IMR-90 (cell line): ENCODE measurements at places on chromosomes 1 and 21. TPM values are rescaled to one million over a fixed set of nuclear protein-coding genes. Genes with fewer than 3 reads are reported as not detected.

SELL gene
- total RNA-seq = not detected in 2 replicates

- no peak for DNase-seq
- no peaks in the 10 kb centered on the region for H3K36me3 ChIP-seq
- no peak overlapping the region for H3K4me3 ChIP-seq
- no peaks in the 10 kb centered on the region for H3K4me1 ChIP-seq
These were observed 203.4 kb downstream of the TNR start for GRCh38 chr1:175539986-175540385.

BRINP3 gene
- total RNA-seq = under 0.01 and 0.36 TPM in 2 replicates

- no peaks in the 10 kb centered on the region for H3K4me1 ChIP-seq
- no peak for DNase-seq
- no peak overlapping the region for H3K4me3 ChIP-seq
- no peaks in the 10 kb centered on the region for H3K27me3 ChIP-seq
- no peaks in the 10 kb centered on the region for H3K36me3 ChIP-seq
- no peak overlapping the region for H3K27ac ChIP-seq
These were observed 175.3 kb downstream of the MAGI3 start for GRCh38 chr1:113565621-113566020.

DNA sequence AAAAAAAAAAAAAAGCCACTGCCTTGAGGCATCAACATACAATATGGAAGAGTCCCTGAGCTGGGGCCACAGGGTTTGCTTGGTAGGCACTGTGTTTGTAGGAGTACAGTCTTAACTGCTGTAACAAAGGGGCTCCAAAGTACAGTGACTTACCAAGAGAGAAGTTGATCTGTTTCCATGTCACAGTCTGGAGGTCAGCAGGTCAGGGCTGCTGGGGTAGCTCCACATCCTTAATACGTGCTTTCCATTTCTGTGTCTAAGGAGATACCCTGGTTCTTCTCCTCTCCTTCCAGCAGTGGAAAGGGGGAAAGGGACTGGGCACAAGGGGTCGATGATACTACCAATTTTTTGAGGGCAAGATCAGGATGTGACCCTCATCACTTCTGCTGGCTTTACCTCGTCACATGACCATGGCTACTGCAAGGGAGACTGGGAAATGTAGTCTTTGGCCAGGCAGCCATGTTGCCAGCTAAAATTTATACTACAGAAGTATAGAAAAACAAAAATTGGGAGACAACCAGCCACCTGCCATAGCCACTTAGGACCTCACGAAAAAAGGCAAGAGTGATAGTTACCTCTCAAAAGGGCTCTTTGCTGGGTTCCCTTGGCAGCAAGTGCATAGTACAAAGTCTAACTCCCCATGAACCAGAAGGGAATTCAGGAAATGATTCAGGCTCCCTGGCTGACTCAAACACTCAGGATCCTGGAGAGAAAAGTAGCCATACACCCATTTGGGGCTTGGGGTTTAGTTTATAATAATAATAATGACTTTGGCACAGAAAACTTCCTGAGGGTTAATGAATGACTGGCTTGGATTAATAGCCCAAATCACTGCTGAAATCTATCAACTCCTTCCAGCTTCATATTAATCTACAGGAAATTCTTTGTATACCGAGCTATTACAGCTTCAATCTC is 52.7 kb upstream of the ATP5PO start:
- H3K27me3 ChIP-seq = no peaks in the 10 kb centered on the region
- peaks cover 16% of the 10 kb centered on the region; the same call in 1 of the 2 replicates for H3K4me1 ChIP-seq
- peak; percentile 64 for DNase-seq
- no peak overlapping the region for H3K4me3 ChIP-seq
- H3K36me3 ChIP-seq = no peaks in the 10 kb centered on the region

DNA sequence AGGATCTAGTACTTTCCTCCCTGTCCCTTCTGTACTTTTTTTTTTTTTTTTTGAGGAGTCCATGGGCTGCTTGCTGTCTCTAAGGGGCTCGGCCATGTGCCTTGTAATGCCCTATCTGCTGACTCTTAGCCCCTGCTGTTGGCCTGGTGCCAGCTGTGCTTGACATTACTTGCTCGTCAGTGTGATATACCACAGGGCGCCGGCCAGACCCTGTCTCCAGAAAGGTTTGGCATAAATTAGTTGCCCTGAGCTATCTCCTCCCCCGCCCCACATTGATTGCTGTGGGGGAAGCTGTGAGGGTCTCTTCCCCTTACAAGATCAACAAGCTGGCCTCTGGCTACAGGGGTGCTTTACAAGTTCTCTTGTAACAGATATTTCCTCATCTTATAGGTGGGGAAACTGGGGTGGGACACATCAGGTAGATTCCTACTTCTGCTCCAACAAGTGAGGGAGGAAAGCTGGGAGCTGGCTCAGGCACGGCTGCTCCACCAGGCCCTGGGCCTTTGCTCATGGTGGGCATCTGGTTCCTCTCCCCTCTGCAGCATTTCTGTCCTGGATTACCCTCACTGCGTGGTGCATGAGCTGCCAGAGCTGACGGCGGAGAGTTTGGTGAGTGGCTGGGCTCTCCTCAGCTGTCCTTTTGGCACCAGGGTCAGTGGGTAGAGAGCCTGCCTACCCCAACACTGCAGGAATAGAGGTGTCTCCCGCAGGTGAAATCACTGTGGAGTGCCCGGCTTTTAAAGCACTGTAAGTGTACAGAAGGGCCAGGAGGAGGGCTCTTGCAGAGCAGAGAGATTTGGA is 15.6 kb downstream of the STRIP1 start:
- H3K4me1 ChIP-seq = peaks cover 18% of the 10 kb centered on the region
- no peak for DNase-seq
- no peak overlapping the region for H3K27ac ChIP-seq
- H3K27me3 ChIP-seq = no peaks in the 10 kb centered on the region

C1QA gene
- total RNA-seq = not detected in 2 replicates

- H3K27me3 ChIP-seq = no peaks in the 10 kb centered on the region
- H3K4me3 ChIP-seq = no peak overlapping the region
- DNase-seq = no peak
- no peak overlapping the region for H3K27ac ChIP-seq
These were observed 206.0 kb downstream of the SETD4 start for GRCh38 chr21:35854281-35854680.

DNA sequence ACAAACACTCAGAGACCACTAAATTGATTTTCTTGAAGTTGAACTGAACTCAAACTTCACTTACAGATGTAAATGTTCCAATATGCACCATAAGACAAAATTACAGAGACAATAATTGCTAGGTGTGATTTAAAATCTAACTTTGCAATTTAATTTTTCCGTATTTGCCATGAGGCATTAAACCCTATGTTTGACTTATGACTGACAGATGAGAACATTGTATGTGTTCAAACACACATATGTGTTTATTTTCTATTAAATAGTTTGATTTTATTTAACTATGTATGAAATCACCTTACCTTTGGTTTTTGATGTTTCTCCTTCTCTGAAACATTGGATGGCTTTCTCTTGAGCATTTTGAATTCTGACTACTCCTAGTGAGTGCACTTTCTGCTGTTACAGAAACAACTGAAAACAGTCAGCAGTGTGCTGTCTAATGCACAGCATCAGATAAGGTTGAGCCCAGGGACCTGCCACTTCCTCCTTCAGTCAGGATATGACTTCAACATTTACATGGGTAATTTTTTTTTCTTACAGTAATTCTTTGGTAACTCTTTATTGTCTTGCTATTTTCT is at the start of gene SAMSN1:
TSS of gene SAMSN1 (minus strand) at position 410 of the 575 bp plus-strand sequence. CDS start at position 356, 54 bp downstream.
- no peaks in the 10 kb centered on the region for H3K27me3 ChIP-seq
- no peak within 1 kb of the TSS for H3K4me3 ChIP-seq
- H3K27ac ChIP-seq = no peak within 1 kb of the TSS
- no peaks in the 10 kb centered on the region for H3K4me1 ChIP-seq

CYP4A11 gene
- total RNA-seq = not detected in 2 replicates

DNA sequence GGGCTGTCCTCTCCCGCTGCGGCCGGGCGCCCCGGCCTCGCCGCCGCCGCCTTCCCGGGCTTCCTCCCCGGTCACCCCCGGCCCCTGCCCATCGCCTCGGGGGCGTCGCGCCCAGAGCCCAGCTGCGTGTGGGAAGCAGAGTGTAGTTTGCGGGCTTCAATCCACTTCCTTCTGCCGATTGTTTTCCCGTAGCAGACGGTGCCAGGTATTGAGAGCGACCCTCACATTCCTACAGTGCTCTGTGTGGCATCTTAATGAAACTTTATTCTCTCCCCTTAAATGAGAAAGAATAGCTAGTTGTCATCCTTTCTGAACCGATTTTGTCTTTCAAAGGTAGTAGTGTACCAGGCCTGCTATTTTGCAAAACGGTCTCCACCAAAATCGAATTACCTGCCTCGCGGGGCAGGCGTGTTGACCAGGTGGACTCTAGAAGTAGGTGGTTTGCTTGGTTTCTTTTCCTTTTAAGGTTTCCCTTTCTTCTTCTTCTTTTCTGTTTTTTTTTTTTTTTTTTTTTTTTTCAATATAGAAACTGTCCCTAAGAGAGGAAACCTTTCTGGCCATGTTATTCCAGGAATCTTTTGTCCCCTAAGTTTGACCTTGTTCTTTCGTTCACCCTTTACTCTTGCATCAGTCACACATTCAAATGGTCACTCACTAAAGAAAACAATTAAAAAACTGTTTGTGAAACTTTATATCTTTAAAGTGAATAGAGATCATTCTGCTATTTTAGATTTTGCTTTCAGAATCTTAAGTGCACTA is 881 bp downstream of the USP25 start:
- H3K4me3 ChIP-seq = peak overlapping the region; percentile 96
- no peak for DNase-seq
- no peaks in the 10 kb centered on the region for H3K36me3 ChIP-seq

DNA sequence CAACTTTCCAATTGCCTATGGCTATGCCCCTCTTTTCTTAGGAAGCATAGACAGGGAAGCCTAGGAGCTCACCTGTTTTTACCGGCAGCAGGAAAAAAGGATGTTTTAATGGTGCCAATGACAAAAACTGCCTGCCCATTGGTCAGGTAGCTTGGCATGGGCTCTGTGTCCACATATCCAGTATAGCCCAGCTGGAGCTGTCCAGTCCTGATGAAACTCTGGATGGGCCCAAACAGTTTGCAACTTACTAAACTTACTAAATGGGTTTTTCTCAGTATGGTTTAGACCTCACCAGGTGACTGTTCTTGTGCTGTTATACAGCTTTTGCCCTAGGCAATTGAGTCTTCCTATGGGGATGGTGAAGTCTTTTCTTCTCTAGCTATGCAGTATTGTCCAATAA is 711.2 kb downstream of the AMY1C start:
- H3K27me3 ChIP-seq = no peaks in the 10 kb centered on the region
- no peaks in the 10 kb centered on the region for H3K36me3 ChIP-seq
- no peak for DNase-seq
- H3K4me1 ChIP-seq = no peaks in the 10 kb centered on the region
- H3K4me3 ChIP-seq = no peak overlapping the region

PDPN gene
- not detected in 2 replicates for total RNA-seq

KRTAP20-4 gene
- total RNA-seq = not detected in 2 replicates

C1QTNF12 gene
- total RNA-seq = 0.36 TPM in 1 of 2 replicates, not detected in the other

KRTAP7-1 gene
- not detected in 2 replicates for total RNA-seq

KIF17 gene
- 4.5 and 4.7 TPM in 2 replicates for total RNA-seq

GRCh38 chr1:51669272-51669671 is 52.4 kb downstream of the OSBPL9 start:
- DNase-seq = no peak
- H3K4me3 ChIP-seq = no peak overlapping the region
- H3K4me1 ChIP-seq = peaks cover 19% of the 10 kb centered on the region
- no peaks in the 10 kb centered on the region for H3K36me3 ChIP-seq
- H3K27me3 ChIP-seq = no peaks in the 10 kb centered on the region

THRAP3 gene
- 66.5 and 73.9 TPM in 2 replicates for total RNA-seq

DNA sequence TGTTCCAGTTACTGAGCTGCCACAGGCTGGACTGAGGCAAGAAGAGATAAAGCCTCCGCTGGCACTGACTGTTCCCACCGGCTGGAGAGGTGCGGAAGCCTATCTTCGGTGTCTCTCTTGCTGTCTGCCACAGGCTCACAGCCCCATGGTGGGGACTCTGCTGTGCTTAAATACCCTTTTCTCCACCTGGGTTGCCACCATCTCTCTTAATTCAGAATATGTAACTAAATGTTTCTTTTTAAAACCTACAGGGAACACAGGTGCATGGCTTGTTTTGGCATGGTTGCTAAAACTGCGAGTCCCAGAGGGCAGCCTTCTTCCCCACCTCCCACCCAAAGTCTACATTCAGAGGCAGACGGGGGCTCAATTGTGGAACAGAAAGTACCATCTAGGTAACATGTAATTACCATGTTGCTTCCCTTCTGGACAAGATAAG is 8.1 kb upstream of the LBR start:
- no peak for DNase-seq
- H3K36me3 ChIP-seq = no peaks in the 10 kb centered on the region
- no peak overlapping the region for H3K27ac ChIP-seq
- H3K4me1 ChIP-seq = no peaks in the 10 kb centered on the region
- H3K27me3 ChIP-seq = peaks cover 5% of the 10 kb centered on the region; the same call in 1 of the 2 replicates

- H3K4me1 ChIP-seq = peaks cover 6% of the 10 kb centered on the region
- H3K36me3 ChIP-seq = no peaks in the 10 kb centered on the region
- H3K27ac ChIP-seq = no peak overlapping the region
- no peaks in the 10 kb centered on the region; the same call in 1 of the 2 replicates for H3K27me3 ChIP-seq
- DNase-seq = peak; percentile 73
- no peak overlapping the region for H3K4me3 ChIP-seq
These were observed 11.3 kb downstream of the C1orf116 start for GRCh38 chr1:207021139-207021861.

NPL gene
- total RNA-seq = 0.36 and 0.83 TPM in 2 replicates

S100A8 gene
- not detected in 2 replicates for total RNA-seq

DNA sequence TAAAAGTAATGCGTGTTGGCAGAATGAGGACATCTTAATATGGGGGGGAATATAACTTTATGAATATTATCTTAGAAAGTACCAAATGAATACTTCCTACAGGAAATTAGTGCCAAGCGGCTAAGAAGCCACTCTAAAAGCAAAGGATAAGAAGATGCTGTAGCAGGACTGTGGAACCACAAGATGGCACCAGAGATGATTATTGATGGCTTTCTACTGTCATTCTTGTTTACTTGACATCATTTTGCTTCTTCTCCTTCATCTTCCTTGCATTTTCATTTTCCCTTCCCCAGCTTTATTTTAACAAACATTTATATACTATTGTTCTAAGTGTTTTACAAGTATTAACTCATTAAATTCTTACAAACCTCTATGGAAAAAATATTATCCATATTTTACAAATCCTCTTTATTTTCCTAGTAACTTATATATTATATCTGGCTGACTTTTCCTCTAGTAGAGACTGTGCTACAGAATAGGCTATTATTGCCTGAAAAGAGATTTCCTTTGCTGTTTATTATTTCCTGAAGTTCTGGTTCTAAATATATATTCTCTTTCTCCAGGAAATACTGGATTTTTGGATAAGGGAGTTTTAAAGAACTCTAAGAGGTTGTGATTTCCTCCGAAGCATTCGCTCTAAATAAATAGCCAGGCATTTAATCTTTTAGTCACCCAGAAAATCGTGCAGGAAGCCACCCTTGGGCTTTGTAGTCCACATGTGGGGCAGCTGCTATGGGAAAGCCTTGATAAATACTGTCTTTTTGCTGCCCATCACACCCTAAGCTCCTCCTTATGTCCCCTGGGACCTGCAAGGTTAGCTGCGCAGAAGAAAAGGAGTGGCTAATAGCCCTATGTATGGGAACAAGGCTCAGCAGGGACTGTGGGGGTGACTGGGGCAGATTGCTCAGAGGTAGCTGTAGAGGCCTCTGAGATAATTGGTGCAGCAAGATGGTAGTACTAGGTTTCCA is 69.8 kb downstream of the TPR start:
- DNase-seq = peak; percentile 13
- no peaks in the 10 kb centered on the region for H3K4me1 ChIP-seq
- no peak overlapping the region for H3K4me3 ChIP-seq

KCNE2 gene
- not detected in 2 replicates for total RNA-seq
